ENCODE measurements at places on chromosomes 1 and 21.

- DNase-seq, result no peak
Measured at GRCh38 chr1:230537456-230537855, 104.8 kb upstream of the COG2 start.

DNA sequence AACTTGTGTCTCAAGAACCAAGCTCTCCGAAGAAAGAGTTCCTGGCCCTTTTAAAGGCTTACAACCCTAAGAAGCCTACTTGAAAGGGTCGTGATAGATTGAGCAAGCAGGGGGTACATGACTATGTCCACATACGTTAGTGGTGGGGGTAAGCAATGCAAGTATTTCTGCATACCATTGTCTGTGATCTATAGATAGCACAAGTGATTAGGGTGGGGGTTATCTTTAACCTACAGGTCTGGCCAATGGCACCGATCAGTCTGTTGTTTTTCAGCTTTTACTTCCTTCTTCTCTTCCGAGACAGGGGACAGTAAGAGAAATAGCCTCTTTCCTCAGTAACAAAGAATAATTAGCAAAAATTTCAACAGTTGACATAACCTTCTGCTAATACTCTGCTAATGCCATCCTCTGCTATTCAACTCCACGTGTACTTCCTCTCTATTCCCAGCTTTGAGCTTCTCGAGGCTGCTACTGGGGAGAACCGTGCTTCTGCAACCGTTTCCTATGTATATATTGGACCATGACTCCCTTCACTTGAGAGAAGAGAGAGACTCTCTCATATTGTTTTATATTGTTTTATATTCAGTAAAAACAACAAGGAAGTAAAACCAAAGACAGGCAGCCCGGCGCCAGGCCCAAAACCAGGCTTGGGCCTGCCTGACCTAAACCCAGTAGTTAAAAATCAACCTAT, 727.7 kb upstream of the NCAM2 start:
- no peak for DNase-seq

DNA sequence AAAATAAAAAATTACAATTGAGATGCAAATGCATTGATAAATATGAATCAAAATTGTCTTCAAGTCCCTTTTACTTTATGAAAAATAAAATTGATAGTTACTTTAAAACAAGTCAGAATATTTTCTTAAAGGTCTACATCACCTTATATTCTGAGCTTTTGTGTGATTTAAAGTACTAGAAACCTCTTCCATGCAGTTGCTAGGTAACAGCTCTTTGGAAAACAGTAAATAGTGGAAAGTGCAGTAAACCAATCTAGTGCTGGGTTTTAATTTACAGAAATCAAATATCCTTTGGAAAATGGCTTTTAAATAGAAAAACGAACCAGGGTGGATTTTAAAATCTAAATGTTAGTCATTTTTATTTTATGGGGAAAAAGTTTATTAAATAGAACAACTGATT, 227.9 kb downstream of the KCNT2 start:
- no peak for DNase-seq

- no peak for DNase-seq
Measured at GRCh38 chr21:14876524-14876840, 188.3 kb downstream of the NRIP1 start.

- no peak for DNase-seq
Measured at GRCh38 chr21:31410499-31411131, 66.6 kb upstream of the TIAM1 start.

DNA sequence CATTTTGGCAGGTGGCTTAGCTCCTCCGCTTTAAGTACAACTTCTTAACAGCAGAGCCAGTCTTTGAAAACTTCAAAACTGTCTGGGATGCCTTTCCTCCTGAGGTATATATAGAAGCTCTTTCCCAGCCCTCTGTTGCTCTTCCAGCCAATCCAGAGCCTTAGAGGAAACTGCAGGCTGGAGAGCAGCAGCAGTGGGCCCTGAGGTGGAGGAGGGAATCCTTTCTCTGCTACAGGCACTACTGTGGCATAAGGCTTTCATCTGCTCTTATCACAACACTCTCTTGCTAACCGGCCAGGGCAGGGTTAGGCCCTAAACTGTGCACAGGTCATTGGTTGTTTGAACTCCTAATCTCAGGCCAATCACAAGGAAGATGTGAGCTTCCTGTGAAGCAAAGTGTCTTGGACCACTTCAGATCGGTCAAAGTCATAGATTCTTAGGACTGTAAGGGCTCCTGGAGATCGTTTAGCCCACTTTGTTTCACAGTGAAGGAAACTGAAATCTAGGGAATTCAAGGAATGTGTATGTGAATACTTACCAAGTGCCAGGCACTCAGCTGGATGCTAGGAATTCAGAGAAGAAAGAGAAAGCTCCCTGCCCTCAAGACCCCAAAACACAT, at the start of gene RGS5:
Gene RGS5, minus strand, starts transcription at position 84 of the 619 bp plus-strand sequence. Its CDS starts 81 bp downstream, at position 3.
- DNase-seq, result no peak

GRCh38 chr1:17768651-17769241, 13.6 kb downstream of the ACTL8 start:
- no peak for DNase-seq

DNA sequence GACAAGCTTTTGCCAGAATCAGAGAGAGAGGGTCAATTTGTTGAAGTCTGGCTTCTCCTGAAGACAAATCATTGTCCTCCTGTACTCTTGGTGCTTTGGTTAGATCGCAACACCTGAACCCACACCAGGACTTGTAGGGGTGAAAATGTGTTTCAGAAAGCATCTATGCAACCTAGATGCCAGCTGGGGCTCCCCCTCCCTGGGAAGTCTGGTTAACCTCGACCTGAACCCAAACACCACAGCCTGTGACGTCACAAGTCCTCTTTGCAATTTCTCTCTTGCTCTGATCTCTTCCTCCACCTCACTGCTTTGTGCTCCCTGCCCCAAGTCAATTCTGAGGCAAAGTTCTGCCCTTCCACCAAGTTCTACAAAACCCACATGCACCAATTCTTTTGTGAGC, 42.8 kb upstream of the USP24 start:
- DNase-seq, result peak; percentile 49

GRCh38 chr21:21806711-21807597, 808.7 kb downstream of the NCAM2 start:
- DNase-seq, result no peak

DNA sequence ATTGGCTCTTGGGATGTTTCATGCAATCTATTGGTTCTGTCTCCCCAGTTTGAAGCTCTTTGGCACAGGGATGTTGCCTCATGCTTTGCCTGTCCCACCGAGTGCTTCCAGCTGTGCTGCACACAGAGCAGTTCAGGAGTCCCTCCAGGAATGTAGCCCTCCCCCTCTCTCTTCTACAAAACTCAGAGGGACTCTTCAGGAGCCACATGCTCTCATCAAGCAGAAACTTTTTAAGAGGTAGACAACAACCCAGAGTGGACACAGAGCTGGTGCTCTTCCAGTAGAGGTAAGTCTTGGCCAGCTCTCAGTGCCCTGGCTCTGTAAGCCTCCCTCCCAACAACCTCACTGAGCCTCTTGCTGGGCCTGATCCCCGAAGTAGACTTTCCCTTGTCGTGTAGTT, 11.6 kb upstream of the ZNF697 start:
- no peak for DNase-seq

DNA sequence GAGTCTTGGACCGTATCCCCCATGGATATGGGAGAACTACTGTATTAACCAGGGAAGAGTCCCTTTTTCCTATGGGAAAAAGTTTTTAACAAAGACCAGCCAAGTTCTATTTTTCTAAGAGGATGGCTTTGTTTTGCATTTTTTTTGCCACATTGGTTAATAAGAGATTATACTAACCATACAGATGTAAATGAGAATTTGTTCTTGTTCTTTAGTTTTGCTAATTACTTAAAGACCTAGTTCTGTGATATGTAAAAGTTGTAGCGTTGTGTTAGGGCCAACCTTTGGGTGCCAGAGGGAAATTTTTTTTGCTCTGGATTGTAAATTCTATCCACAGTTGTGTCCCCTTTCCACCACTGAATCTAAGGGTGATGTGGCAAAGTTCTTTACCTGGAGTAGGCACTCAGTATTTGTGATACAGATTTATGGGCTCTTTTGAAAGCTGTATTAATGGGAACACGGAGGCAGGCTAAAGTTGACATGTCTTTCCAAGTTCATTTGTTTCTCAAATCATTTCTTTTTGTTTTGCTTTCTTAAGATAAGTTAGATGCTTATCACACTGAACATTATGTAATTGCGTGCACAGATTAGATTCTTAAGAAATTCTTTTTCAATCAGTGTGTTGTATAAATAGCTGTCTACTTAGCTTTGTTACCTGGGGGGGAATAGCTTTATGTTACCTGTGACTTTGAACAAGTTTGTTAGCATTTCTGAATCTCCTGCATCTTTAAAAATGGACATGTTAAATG, 2.9 kb downstream of the SOAT1 start:
- DNase-seq, result no peak

- no peak for DNase-seq
Measured at GRCh38 chr1:37755951-37756560, 8.9 kb downstream of the EPHA10 start.

GRCh38 chr21:34302521-34302920, 61.3 kb upstream of the KCNE2 start:
- DNase-seq, result no peak

- no peak for DNase-seq
Measured at GRCh38 chr1:227546059-227546458, 17.3 kb upstream of the ZNF678 start.

DNA sequence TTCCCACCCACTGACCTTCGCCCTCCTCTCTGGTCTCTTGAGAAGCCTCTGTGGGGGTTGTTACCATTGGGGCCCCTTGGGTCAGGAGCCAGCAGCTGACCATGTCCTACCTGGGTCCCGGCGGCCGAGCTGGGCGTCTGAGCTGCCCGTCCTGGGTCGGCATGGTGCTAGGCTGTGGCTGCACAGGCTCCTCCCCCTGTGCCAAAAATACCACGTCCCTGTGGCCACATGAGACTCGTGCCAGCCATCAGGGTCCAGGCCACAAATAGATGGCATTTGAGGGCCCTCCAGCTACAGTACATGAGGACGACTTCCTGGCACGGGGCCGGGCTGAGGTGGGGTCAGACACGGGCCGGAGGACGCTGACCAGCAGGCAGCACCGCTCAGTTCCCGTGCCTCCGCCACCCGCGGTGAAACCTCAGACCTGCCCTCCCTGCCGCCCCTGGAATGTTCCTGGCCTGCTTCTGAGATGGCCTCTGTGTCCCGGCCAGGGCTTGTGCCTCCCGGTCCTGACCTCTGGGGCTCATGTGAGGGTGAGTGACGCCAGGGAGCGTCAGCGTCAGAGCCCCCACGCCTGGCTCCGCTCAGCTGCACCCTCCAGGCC, at the start of gene PERM1:
Gene PERM1, minus strand, starts transcription at position 139 of the 604 bp plus-strand sequence. CDS start 1,064 bp downstream, outside the sequence.
- DNase-seq, result no peak

DNA sequence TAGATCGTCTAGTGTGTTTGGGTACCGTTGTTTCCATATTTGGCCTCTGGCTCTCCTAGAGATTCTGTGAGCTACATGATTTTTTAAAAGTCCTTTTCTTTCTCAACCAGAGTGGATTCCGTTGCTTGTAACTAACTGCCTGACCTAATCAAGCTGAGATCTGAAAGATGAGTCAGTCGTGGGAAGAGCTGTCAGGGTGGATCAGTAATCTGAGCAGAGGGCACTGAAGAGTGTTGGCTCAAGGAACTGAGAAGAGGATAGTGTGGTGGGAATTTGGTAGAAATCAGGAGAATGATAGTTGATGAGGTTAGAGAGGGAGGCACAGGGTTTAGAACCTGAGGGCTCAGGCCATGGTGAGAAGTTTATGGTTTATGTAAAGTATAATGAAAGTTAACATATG, 52.2 kb downstream of the TRAF5 start:
- no peak for DNase-seq

- no peak for DNase-seq
Measured at GRCh38 chr1:22781483-22781882, 70.8 kb downstream of the EPHB2 start.

DNA sequence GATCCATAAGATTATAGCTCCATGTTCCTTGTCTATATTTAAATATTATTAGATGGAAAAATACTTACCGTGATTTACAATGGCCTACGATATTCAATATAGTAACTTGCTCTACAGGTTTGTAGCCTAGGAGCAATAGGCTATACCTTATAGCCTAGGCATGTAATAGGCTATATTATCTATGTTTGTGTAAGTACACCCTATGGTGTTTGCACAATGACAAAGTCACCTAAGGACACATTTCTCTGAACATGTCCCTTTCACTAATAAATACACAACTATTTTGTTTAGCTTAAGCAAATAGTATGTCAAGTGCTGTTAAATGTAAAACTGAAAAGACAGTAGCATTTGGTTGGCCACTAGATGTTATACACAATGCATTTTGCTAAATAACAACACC, 248.9 kb upstream of the ADGRL4 start:
- DNase-seq, result no peak

GRCh38 chr1:76254104-76255030, 179.8 kb downstream of the ST6GALNAC3 start:
- no peak for DNase-seq

DNA sequence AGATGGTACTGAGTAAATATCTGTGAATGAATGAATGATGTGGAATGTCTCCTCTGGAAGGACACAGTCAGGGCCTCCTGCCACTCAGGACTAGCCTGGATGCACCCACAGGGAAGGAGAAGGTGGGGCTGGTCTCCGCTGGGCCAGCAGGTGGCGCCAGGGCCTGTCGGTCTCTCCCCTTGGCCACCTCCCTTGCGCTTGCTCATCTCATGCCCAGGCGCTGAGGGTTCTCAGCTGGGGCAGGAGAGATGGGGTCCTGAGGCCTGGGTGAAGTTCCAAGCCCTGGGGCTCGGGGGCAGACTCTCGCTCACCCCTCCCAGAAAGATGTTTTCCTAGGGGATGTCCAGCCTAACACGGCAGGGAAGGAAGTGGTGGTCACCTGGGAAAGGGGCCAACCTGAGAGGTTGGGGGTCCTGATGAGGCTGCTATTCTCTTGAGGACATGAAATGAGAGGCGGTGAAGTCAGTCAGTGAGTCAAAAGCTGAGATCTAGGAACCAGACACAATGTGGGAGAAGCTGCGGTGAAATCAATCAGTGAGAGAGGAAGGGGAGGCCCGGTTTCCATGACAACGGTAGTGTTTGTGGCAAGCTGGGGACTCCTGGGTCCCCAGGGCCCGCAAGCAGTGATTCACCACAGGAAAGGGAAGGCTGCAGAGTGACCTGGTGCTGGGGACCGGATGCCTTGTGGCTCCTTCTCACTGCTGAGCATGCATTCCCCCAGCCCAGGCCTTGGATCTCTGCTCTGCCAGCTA, 14.6 kb upstream of the MEX3A start:
- DNase-seq, result peak; percentile 87

DNA sequence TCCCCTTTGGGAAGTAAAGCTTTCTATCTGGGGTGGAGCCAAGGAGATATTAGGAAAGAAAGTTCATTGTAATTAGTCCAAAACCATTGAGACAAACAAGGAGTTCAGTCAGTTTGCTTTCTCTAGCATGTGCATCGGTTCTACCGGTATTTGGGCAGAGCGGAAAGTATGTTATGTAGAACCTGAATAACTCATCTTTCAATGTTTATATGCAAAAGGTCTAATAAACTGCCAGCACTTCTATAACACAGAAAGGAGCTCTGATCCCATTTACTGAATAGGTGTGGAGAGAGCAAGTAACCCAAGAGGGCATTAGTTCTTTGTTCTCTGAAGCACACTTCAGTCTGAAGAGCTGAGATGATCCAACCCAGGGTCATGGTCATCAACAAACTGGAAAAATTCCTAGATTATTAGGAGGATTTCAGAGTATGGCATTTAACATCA, 3.5 kb downstream of the TGFB2 start:
- DNase-seq, result no peak

- no peak for DNase-seq
Measured at GRCh38 chr1:182974506-182975191, 21.7 kb upstream of the SHCBP1L start.

Measured in activated gamma-delta T cell treated with anti-CD3 and anti-CD28 coated beads, Interleukin-2, amount 50 U/mL, for 16 hours (primary cell).